ENCODE measurements at places on chromosomes 5 and 9.

- peak; percentile 57 for DNase-seq
Observed at GRCh38 chr9:35954942-35955546, 2.9 kb downstream of the OR2S2 start.

DNA sequence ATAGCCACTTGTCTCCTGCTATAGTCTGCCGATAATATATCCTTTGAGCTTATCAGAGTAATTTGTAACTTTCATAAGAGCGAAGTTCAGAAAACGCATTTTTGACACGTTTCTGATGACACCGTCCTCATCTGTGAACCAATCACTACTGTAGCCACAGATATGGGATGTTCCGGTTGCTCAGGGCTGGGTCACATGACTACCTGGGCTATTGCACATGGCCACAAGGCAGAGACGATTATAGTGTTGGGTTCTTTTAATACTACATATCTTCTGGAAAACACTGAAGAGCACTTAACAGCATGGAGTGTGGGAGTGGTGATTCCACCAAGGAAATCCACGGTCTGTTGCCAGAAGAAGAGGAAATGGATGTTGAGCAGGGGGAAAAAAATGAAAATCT is 115.0 kb upstream of the ADRA1B start:
- no peak for DNase-seq

DNA sequence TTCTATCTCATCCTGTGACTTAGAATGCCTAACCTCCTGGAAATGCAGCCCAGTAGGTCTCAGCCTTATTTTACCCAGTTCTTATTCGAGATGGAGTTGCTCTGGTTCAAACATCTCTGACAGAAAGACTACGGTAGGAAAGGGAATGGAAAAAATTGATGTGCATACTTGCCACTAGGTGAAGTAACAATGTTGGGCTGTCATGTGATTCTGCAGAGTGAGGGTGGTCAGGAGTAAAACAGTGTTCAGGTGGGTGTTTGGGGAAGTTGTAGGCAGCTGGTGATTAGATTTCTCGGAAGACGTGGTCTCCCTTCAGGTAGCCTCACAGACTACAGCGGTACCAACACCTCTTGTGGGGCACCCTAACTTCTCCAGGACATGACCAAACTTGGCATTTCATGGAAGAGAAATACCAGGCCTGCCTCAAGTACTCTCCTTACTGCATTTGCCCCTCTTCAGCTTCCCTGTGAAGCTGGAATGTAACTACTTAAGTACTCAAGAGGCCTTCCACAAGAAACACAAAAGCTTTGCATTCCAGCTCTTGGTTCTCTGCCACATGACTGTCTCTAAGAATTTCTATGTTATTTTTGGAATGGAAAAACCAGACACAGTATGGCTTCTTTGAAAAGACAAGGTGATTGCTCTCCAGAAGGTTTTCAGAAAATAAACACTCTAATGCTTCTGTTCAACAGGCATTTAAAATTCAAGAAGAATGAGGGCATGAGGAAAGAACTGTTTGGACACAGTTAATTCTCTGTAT is 17.4 kb upstream of the ENTREP1 start:
- peak; percentile 70 for DNase-seq

GRCh38 chr9:119268985-119269384 is 100.2 kb downstream of the BRINP1 start:
- DNase-seq: no peak

DNA sequence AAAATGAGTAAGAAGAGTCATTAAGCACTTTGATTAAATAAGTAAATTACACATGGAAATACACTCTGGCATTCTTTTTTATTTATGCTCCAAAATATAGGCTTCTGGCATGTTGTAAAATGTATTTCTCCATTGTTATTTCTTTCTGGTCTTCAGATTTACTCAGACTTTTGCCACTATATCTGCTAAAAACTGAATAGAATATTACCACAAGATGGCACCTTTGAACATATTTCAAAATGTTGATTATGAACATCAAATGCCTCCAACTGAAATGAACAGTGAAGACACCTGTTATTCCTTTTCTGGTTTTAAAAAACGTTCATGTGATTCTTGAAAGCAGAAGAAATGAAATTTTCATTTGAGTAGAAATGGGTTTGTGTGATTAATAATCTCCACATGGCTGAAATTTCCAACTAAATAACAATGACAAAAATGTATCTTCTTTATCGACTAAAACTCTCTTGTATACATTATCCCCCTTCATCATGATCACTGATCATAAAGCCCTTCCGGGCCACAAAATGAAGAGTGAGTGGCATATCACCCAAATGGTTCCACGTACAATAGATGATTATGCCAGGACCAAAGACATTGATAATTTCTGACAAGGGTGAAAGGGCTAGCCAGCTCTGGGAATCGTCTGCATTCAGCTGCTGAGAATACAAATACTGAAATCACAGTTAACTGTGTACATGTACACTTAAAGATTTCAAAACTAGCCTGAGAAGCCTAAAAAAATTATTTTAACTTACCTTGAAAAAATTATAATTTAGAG is 23.8 kb downstream of the TYRP1 start:
- DNase-seq: no peak

DNA sequence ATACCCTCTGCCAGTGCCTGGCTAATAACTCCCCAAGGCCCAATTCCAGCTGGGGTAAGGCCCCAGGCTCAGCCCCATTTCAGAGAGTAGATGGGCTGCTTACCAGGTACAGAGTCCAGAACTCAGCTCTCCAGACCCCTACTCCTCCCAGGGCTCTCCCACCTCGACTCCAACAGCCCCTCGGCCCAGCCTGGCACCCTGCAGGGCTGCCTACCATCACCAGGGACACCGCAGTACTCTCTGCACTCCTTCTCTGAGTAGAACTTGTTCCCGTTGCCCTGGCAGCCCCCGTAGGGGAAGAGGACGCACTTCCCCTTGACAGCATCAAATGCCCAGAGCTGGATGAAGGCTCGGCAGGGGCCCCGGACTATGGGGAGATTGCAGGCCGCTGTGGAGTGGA is 17.4 kb downstream of the AMBP start:
- no peak for DNase-seq

DNA sequence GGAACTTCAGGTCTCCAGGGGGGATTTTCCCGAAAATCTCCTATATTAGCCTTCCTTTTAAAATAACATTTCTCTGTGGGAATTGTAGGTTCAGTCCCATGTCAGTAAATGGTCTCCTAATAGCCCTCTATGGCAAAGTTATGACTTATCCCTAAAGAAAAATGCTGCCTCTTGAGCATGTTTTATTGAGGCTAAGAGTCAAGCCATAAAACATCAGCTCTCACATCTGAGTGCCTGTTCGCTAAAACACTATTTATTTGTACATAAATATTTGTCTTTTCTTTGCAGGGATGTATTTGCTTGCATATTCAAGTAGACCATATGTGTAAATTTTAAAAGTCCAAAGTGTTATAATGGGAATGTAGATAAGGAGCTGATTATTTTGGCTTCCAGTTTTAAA is 160.4 kb downstream of the PRDM6 start:
- DNase-seq: no peak

DNA sequence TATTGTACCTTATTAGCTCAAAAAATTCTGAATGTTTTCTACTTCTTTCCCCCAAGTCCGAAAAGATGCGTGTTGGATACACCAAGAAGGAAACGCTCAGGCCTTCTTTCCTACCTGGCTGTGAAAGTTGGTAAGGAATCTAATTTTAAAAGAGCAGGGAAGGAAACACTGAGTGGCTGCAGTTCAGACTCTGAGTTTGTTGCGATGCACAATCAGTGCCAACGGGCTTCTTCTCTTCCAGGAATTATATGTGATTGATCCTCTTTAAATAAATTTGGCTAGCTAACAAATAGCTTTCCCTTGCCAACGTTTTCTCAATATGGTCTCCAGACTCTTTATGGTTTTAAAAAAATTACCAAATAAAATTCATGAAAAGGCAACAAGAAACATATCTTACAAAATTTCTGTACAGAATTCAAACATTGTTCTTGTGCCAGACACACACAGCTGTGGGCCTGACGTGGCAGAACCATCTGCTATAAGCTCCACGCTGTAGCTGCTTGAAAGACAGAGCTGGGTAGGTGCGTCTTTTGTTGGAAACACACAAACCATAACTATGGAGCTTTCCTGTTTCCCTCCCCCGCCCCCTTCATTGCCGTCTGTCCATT is 493.1 kb downstream of the ZNF608 start:
- no peak for DNase-seq

GRCh38 chr9:113886026-113886369 is 9.9 kb downstream of the ZNF618 start:
- no peak for DNase-seq

GRCh38 chr5:96322217-96322616 is 110.8 kb downstream of the PCSK1 start:
- DNase-seq: no peak

- DNase-seq: no peak
Observed at GRCh38 chr9:121499427-121500164, at the start of gene GGTA1. GGTA1 (minus strand) TSS chr9:121499844; CDS start chr9:121467922, 31,922 bp downstream.

DNA sequence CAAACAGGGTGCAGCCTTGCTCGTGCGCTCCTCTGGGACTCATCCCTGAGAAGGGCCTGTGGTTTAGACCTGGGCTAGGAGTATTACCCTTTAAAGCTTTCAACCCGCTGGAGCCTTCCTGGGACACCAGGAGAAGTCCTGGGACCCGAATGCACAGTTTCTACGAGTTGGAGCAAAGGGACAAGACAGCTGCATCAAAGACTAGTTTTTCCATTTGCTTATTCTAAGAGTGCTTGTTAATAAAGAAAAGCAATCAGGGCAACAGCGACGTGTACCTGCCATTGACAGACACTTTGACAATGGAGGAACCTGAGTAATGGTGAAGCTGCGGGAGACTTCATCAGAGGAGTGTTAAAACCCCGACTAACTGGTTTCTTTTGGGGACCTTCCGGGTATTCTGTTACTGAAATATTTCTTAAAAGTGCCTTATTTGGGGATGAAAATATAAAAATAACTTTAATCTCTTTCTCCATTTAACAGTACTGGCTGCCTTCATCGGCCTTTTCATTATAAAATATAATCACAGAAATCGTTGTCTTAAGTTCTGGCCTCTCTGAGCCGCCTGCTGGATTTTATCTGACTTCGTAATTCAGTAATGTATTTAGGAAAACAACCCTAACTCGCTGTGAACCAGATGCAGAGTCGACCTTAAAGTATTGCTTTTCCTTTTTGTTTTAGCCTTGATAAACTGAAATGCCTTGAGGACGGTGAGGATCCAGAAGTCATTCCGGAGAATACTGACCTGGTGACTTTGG is 732 bp downstream of the SNAPC3 start:
- no peak for DNase-seq

GRCh38 chr5:1468247-1468612 is 23.0 kb upstream of the SLC6A3 start:
- DNase-seq: no peak

- no peak for DNase-seq
Observed at GRCh38 chr9:81848472-81848871, 79.8 kb upstream of the SPATA31D4 start.

- DNase-seq: no peak
Observed at GRCh38 chr9:97502222-97502983, 937 bp downstream of the TMOD1 start.

- DNase-seq: no peak
Observed at GRCh38 chr5:55441107-55441771, 93.5 kb downstream of the PLPP1 start.

GRCh38 chr5:81234299-81234698 is 1.2 kb downstream of the CKMT2 start:
- DNase-seq: no peak

GRCh38 chr5:179218943-179219330 is 126.3 kb downstream of the ADAMTS2 start:
- DNase-seq: no peak

DNA sequence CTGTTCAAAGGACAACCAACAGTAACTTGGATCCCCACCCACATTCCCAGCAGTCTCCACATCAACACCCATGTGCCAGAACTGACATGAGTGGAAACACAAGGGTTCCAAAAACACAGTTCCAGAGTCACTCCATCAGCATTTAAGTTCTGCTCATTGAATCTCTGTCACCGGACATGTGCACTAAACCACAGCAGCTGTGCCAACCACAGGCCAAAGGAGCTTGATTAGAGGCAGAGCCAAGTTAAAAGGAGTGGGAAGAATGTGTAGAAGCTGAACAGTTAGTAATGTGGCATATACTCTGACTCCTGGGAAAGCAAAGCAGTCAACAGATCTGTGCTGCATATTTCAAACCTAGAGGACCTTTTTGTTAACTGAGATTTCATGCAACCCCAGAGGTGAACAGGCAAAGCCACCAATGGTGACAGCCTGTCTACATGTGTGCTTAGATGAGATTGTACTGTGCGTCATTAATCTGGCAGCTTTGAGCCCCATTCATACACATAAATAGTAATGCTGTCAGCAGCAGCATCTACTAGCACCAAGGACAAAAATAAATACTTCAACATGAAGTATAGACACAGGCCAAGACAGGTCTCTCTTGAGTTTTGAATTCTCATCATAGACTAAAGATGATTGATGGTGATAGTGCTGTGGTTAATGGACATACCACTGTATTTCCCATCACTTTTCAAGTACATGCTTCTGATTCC is 16.4 kb upstream of the FST start:
- no peak for DNase-seq

DNA sequence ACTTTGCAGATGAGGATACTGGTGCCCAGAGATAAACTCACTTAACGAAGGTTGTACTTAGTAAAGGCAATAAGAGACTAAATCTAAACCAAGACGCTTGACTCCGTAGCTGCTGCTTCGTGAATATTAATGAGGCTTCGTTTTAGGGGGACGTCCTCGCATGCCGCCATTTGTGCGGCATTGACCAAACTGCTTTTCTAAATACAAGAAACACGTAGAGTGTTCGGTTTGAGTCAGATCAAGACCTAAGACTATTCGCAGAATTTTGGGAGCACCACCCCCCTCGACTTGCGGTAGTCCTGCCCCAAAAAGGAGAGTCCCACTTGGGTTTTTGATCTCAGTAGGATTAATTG is 1.1 kb downstream of the NPM1 start:
- no peak for DNase-seq

DNA sequence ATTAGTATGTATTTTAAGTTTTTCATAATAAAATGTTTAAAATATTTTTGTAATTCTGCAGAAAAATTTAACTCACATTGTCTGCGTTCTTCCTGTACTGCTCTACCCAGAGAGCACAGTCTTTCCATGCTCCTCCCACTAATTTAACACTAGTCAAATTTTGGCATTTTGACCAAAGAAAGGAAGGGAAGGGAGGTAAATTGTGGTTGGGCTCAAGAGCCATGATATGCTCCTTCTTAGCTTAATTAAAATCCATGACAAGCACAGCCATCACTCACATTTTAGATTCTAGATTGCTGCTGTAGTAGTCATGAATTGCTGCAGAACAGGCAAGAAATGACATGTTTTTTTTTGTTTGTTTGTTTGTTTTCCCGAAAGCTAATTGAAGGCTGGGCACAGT is 98.4 kb downstream of the NLN start:
- no peak for DNase-seq

GRCh38 chr5:138972230-138972629 is 97.1 kb upstream of the LRRTM2 start:
- no peak for DNase-seq

- DNase-seq: no peak
Observed at GRCh38 chr5:135103575-135103853, 69.5 kb upstream of the PITX1 start.

DNA sequence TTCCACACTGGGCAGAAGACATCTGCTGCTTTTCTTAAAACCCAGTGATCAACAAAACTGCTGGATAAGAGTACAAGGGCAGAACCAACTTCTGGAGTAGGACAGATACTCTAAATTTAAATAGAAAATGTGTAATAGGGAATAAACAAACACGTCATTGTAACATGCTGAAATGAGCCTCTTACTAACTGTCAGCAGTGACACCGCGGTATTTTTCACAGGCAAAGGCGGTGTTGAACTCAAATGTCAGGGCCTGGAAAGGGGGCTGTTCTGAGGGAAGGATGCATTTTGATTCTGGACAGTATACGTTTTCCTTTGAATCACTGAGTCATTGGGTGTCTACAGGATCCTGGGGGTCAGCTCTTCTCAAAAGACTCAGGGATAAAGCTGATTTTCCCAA is 73.5 kb downstream of the OTULIN start:
- DNase-seq: no peak
